Activated T-cell treated with anti-CD3 and anti-CD28 coated beads, Interleukin-2, amount 50 U/mL, for 48 hours (primary cell): ENCODE measurements at places on chromosomes 2 and 18.

DNA sequence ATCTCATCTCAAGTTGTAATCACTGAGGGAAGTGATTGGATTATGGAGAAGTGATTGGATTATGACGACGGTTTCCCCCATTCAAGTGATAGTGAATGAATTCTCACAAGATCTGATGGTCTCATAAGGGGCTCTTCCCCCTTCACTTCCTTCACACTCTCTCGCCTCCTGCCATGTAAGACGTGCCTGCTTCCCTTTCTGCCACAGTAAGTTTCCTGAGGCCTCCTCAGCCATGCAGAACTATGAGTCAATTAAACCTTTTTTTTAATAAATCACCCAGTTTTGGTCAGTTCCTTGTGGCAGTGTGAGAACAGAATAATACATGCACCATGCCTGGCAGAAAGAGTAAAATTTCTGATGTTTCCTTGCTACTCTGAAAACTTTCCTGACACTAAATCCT, 36.6 kb downstream of the CEP68 start:
- DNase-seq, result no peak

DNA sequence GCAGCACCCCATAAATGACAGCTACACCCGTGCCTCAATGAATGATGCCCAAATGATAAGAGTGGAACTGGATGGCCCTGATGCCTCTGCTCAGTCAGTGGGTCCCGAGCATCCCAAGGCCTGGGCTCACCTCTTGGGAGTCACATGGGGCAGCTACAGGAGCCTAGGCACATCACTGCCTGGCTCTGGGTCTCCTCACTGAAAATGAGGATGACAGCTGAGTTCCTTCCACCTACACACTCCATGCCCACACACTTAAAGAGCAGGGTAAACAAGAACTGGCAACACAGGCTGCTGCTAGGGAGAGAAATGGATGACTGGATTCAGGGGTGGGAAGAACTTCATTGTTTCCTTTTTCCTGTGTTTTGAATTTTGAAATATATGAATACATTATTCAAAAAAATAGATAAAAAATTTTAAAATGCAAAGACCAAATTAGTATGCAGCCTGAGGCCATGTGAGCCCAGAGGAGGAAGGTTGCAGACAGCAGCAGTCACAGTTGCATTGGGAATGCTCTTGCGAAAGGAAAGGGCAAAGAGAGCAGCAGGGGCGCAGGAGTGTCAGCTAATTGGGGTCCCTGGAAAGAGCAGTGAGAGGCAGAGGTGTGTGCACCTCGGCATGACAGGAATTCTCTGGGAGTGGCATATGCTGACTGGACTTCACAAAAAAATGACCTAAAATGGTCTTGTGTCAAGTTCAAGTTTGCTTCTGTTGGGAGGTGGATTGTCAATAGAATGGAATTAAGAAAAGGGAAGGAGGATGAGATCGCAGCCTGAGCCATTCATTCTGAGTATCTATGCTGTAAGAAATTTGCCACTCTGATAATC, 327.1 kb downstream of the CELF4 start:
- no peak for DNase-seq

DNA sequence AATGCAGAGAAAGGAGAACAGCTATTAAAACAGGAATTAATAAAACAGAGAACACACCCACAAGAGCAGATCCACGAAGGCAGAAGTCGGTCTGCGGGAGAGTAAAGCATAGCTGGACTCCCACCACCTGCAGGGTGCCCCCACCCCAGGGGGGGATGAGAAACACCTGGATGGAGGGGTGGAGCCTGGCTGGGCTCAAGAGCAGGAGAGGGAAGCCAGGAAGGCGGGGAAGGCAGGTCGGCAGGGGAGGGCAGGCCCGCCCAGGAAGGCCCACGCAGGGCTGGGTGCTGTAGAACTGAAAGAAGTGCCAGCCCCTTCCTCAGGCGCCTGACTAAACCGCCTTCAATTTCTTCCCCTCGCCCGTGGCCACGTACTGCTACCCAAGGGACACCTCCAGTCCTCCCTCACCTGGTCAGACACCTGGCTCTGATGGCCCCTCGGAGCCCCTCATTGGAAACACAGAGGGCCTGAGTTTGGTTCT, 175.4 kb downstream of the HDAC4 start:
- DNase-seq, result no peak

GRCh38 chr18:52082246-52082645, 257.8 kb upstream of the DCC start:
- DNase-seq, result no peak

DNA sequence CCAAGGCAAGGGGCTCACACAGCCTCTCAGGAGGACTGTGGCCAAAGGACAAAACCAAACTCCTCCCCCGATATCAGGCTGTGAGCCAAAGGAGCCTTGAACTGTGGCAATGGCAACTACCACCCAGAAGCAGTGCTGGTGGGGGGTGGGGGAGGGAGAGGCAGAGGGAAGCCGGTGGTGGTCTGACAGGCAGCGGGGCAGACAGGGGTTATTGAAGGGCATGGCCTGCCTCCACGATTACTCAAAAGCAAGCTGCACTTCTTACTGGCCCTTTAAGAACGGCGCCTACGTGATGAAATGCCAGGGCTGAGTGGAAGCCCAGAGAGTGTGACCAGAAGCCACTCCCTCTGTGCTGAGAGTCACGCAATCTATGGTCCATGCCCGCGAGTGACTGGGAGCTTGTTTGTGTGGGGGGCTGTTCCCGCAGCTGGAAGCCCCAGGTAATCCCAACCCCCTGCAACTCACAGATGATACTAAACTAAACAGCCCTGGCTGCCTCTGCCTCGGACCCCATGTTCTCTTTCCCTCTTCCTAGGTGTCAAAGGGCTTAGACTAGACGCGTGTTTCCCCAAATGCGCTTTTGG, 128.2 kb upstream of the CXCR4 start:
- DNase-seq, result no peak
